Fibroblast of skin of right quadriceps (primary cell): ENCODE measurements at places on chromosomes 12 and 14.

GRCh38 chr14:56212521-56212920 lies 94.3 kb downstream of the PELI2 start:
- no peak for DNase-seq

- DNase-seq, result no peak
Measured at GRCh38 chr12:110995016-110995415, 74.6 kb upstream of the MYL2 start.

- DNase-seq, result peak; percentile 27
Measured at GRCh38 chr12:11875414-11875935, 195.3 kb upstream of the BCL2L14 start.

GRCh38 chr14:82915381-82915780 lies 1381.7 kb upstream of the SEL1L start:
- DNase-seq, result no peak

DNA sequence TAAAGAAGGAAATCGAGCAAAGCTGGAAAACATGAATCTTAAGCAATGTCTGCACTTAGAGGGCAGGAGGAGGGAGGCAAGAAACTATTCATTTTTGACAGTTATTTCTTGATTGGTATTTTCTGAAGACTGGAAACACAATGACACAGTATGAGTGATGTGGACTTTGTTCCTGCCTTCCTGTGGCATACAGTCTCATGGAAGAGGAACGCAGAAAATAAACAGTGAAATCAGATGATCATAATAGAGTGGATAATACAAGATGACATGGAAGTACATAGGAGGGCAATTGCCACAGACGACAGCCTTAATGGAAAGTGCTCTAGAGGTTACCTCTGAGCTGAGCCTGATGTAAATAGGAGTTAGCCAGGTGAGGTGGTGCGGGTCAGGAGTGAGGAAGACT lies 140.4 kb upstream of the MAX start:
- no peak for DNase-seq

DNA sequence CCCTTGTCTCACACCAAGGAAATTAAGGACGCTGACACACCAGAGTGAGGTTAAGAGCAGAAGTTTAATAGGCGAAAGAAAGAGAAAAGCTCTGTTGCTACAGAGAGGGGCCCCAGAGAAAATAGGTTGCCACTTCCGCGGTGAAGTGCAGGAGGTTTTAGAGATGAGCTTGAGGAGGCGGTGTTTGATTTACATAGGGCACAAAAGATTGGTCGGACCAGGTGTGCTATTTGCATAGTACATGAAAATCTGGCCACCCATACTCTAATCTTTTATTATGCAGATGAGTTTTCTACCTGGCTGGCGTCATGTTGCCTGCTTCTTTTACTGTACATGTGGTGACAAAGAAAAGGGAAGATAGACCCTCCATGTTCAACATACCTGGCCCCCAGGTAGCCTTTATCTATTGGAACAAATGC lies 23.3 kb upstream of the MYF6 start:
- DNase-seq, result no peak

DNA sequence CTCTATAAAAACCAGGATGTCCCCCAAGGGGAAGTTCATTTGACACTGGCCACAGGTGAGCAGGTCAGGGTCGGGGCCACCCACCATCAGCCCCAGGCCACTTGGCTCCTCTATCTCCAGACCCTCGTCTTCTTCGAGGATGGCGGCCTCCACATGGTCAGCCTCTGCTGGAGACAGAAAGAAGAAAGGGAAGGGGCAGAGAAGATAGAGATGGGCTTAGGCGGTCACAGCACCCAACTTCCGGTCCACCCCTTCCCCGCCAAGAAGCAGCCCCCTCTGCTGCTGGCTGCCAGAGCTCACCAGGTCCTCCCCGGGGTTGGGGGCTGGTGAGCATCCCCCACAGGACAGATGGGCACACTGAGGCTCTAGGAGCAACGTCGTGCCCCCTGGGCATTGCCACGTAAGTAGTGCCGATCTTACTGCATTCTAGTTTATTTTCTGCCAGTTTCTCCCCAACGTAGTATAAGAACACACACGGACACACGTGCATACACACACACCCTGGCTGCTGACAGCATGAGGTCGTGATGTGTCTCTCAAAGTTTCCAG lies 14.2 kb downstream of the BCL11B start:
- DNase-seq, result no peak
